Left cardiac atrium (tissue), 4 donors: ENCODE measurements at places on chromosomes 3 and 15.

GRCh38 chr15:58584789-58585461, 153.1 kb downstream of the LIPC start:
- DNase-seq, result no peak

- no peak for DNase-seq
Measured at GRCh38 chr3:36380221-36381031, at the start of gene STAC. TSS of gene STAC (plus strand) at chr3:36380504. CDS start at chr3:36380644, 140 bp downstream.

GRCh38 chr3:185685231-185686035, 99.3 kb downstream of the SENP2 start:
- no peak for DNase-seq

GRCh38 chr15:31458596-31459399, 132.2 kb downstream of the KLF13 start:
- no peak for DNase-seq

DNA sequence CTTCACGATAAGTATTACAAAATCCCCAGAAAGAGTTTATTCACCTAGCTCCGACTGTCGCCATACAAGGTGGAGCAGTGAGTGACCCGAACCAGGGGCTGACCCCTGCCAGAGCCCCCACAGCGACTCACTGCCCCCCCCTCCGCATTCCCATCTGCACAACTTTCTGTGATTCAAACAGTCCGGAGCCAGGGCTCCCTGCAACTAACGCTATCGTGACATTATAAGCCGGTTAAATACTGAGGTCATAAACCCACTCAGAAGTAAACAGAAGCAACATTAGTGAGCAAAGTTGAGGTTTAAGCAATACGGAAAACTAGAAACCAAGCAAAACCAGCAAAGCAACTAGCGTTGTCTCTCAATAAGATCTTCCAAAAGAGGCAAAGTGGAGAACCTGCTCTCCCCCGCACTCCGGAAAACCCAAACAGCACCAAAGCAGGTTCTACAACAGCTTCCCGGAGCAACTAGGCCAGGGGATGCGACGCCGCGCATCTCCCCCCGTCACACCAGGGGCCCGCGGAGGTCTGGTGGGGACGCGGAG, 642 bp downstream of the SCAP start:
- no peak for DNase-seq

DNA sequence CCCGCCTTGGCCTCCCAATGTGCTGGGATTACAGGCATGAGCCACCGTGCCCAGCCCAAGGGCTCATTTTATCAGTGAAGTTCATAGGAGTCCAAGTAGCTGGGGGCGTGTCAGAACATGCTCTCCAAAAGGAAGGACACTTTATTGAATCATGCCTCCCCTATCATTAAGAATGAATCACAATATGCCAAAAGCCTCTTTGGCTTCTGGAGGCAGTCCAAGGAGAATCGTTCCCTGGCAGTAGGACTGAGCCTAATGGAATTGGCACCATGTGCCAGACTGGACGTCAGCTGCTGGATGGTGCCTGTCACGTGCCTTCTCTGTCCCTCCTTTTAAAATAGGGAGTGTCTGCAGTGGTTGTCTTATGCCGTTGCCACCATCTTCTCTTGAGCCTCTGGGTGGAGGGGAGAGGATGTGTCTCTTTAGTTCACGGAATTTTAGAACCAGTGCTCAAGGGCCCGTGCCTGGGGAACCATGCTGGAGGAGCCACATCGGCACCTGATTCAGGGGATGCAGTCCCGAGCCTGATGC, 234.7 kb upstream of the LYSMD4 start:
- DNase-seq, result no peak

- peak; percentile 55 for DNase-seq
Measured at GRCh38 chr3:177781686-177782161, 584.4 kb upstream of the TBL1XR1 start.

DNA sequence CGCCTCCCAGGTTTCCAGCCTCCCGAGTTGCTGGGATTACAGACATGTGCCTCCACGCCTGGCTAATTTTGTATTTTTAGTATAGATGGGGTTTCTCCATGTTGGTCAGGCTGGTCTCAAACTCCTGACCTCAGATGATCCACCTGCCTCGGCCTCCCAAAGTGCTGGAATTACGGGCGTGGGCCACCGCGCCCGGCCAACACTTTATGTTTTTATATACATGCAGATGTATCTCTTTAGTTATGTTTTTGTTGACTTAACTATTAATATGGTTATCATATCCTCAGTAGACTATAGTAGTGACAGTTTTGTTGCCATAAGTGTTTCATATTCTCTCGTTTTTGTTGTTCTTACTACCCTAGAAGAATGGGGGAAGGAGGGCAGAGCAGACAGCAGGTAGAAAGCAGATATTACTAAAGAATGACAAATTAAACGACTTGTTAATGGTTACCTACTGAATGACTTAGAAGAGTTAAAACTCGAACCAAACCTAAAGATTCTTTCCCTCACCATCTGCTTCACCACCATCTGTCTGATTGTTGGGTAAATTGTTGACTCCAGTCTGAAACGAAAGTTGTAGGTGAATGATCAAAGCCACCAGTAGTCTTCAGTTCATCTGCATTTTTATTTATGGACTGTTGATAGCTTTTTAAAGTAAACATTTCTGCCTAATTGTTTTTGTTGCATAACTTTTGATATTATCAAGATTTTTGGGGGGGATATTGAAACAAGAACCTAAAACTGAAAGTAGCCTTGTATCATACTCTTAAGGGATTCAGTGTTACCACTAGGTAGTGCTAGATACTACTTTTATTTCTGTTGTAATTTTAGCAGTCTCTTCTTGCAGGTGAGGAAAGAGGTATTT, 89.3 kb downstream of the RASA2 start:
- DNase-seq, result no peak

GRCh38 chr3:150639262-150639661, 36.1 kb downstream of the SELENOT start:
- no peak for DNase-seq

DNA sequence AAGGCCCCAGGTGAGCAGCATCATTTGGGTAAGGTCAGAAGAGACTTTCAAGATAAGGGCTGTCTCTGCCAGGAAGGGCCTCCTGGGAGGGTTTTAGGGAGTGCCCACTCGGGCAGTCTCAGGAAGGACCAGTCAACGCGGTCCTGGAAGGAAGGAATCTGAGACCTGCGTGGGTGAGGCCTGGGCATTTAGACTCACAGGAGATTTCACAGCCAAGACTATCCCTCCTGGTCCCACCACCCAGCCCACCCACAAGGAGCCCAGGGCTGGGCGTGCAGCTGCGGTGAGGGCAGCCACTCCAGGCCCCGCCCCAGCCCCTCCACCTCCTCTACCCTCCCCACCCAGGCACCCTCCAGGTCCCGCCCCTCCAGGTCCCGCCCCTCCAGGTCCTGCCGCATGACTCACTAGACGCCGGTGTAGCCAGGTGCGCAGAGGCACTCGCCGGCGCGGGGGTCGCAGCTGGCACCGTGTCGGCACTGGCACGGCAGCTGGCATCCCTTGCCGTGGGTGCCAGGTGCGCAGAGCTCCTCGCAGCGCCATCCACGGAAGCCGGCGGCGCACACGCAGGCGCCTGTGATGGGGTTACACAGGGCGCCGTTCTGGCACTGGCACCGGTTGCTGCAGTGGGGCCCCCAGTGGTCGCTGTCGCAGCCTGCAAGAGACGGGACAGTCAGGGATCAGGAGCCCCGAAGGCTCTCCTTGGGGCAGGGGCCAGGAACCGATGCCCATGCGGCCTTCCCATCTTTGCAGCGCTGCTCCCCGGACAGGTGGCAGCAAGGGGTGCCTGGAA, 112.7 kb downstream of the RAB11A start:
- peak; percentile 34 for DNase-seq

- no peak for DNase-seq
Measured at GRCh38 chr3:190597291-190597690, 83.4 kb downstream of the IL1RAP start.

- no peak for DNase-seq
Measured at GRCh38 chr3:15578289-15578867, 23.0 kb downstream of the HACL1 start.

GRCh38 chr15:91857772-91858171, 4.3 kb downstream of the SLCO3A1 start:
- DNase-seq, result no peak

- no peak for DNase-seq
Measured at GRCh38 chr3:46228260-46229242, 13.7 kb upstream of the CCR3 start.

DNA sequence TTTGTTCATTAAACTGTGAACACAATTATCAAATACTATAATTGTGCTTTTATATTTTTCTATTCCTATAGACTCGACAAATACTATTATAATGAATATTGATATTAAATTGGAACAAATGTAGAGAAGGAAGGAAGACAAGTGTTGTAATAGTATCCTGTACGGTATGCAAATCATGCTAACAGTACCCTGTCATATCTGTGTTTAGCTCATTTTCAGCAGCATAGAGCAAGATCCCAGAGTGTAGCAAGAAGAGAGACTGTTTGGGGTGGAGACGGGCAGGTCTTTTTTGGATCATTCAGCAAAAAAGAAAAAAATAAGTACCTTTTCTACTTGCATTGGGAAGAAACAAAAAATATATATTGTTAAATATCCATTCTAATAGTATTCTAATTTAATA, 224.1 kb downstream of the TPRG1 start:
- no peak for DNase-seq
